Neural crest cell (in vitro differentiated cells): ENCODE measurements at places on chromosomes 6 and 20.

DNA sequence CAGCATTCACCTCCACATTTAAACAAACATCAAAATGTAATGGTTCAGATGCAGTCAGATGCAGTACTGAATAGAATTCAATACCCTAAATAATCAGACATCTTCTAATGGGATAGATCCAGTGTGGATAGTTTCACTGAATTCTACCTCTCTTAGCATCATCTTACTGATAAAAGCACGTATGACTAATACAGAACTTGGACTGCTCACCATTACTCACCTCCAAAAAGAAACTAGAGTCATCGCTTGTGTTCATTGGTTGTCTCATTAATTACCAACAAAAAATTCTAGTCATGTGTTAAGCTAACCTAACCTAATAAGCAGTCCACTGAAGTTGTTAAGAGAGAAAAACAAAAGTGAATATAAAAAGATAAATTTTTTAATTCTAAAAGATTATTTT is 165.9 kb upstream of the IRAK1BP1 start:
- H3K4me3 ChIP-seq = no peak overlapping the region
- DNase-seq = no peak
- H3K27me3 ChIP-seq = peaks cover 3% of the 10 kb centered on the region
- H3K36me3 ChIP-seq = no peaks in the 10 kb centered on the region

GRCh38 chr20:52529826-52530225 is 338.2 kb upstream of the ZFP64 start:
- peaks cover 2% of the 10 kb centered on the region for H3K36me3 ChIP-seq
- no peak overlapping the region for H3K27ac ChIP-seq
- H3K4me1 ChIP-seq = no peaks in the 10 kb centered on the region

GRCh38 chr6:1321738-1322137 is 9.8 kb downstream of the FOXQ1 start:
- H3K4me1 ChIP-seq = no peaks in the 10 kb centered on the region
- H3K36me3 ChIP-seq = peaks cover 3% of the 10 kb centered on the region
- H3K27ac ChIP-seq = no peak overlapping the region
- peaks cover 28% of the 10 kb centered on the region for H3K27me3 ChIP-seq
- no peak for DNase-seq

DNA sequence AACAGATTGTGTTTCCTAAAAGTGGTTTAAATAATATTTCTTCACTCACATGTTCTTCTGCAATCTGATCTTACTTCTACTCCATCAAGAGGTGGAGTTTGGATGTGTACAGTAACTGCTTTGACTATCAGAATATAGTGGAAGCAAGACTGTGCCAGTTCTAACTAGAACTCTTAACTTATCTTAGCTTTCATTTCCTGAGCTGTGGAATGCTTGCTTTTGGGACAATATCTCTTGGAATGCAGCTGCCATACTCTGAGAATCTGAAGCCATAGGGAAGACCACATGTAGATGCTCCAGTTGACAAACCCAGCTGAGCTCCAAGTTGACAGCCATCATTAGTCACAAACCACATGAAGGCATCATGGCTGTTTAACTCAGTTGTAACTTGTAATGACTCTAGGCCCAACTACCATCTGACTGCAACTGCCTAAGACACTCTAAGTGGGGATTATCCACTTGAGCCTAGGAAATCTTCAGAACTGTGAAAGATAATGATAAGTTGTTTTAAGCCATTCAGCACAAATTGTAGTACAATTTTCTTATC is 40.8 kb upstream of the MAN1A1 start:
- no peaks in the 10 kb centered on the region for H3K27me3 ChIP-seq
- H3K4me3 ChIP-seq = no peak overlapping the region
- no peaks in the 10 kb centered on the region for H3K36me3 ChIP-seq
- no peaks in the 10 kb centered on the region for H3K4me1 ChIP-seq

DNA sequence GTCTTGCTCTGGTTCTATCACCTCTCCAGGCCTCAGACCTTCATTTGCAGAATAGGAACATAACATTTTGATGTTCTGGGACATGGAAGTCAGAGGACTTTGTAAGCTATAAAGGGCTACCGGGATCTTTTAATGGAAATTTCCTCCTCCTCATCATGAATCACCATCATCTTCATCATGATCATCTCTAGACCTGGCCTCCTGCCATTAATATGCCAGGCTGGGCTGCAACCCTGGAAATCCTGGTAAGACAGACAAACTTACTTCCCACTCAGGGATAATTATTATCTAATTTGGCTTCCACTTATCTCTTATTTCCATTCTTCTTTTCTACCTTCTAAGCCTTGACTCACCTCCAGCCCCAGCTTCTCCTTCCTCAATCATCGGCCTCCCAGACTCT is 41.0 kb upstream of the MRPS18A start:
- no peak for DNase-seq
- no peak overlapping the region for H3K4me3 ChIP-seq
- no peaks in the 10 kb centered on the region for H3K36me3 ChIP-seq
- H3K27me3 ChIP-seq = peaks cover 2% of the 10 kb centered on the region
- H3K27ac ChIP-seq = no peak overlapping the region

DNA sequence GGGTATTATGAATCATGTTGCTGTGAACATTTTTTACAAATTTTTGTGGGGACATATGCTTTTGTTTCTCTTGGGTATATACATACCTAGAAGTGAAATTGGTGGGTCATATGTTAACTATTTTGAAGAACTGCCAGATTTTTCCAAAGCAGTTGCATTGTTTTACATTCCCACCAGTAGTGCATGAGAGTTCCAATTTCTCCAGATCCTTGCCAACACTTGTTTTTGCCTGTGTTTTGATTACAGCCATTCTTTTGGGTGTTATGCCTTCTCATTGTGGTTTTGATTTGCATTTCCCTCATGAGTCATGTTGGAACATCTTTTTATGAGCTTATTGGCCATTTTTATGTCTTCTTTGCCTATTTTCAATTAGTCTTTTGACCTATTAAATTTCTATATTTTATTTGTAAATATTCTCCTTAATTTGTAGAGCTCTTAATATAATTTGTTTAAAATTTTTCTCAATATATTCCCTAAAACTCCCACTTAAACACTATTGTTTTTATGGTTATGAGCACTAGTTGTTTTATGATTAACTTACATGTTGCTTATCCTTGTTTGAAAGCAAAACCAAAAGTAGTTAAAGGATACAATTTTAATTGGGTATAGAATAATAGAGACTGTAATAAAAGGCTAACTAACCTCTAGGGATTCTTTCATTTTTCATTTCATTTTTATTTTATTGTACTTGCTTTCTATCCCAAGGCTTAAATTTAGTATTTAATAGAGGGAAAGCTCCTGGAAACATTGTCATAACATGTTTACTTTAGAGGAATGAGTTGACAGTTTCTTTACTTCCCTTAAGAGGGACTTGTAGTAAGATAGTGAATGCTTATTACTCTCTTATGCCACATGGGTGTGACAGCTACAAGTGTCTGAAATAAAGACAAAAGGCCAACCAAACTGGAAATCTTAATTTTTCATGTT is 5.5 kb downstream of the UBR2 start:
- peaks cover 16% of the 10 kb centered on the region for H3K4me1 ChIP-seq
- H3K27ac ChIP-seq = no peak overlapping the region
- no peaks in the 10 kb centered on the region for H3K27me3 ChIP-seq
- peaks cover 3% of the 10 kb centered on the region for H3K36me3 ChIP-seq

DNA sequence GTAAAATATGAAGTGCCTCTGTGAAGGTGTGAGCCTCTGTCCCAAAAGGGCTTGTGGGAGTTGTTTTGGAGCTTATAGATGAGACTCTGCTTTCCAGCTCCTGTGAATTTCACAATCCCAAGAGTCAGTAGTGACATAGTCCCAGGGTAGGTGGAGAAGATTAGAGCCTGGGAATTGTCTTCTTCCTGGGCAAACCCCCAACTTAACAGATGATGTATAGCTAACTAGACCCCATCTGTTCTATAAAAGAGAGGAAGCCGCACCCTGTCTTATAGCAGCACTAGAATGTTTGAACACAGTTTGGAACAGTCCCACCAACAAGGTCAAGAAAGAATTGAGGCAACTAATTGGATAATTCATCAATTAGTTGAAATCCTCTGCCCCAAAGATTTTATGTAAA is 294.7 kb downstream of the ZNF217 start:
- H3K36me3 ChIP-seq = no peaks in the 10 kb centered on the region
- no peak for DNase-seq
- no peak overlapping the region for H3K4me3 ChIP-seq
- H3K27ac ChIP-seq = no peak overlapping the region

DNA sequence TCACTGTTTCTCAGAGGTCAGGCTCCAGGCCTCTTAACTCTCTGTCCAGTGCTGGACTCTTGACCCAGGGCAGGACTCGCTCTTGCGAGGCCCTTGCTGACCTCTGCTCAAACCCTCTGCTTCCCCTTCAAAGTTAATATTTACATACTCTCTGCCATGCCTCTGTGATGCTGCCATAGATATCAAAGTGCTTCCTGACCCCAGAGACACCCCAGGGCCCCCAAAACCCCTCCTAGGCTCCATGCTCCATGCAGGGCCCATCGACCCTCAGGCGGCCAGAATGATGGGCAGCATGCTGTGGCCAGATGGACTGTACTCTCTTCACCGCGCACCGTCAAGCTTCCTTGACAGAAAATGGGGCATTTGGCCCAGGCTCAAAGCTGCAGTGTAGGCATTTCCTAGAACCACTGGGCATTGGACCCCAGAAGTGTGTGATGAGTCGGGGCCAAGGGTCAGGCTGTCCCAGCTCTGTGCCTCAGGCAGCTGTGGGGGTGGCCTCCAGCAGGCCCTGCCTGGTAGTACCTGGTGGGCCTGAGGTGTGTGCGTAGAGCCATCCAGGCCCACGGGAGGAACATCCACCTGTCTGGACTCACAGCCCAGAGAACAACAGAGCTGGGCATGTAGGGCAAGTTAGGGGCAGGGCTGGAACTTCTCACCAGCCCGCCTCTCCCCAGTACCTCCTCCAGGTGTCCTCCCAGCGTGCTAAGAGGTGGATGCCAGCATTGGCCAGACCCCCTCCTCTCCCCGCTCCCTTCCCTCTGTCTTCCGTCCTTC is 142.8 kb downstream of the VEGFA start:
- peak overlapping the region; percentile 52 for H3K27ac ChIP-seq
- no peaks in the 10 kb centered on the region for H3K27me3 ChIP-seq
- DNase-seq = no peak

DNA sequence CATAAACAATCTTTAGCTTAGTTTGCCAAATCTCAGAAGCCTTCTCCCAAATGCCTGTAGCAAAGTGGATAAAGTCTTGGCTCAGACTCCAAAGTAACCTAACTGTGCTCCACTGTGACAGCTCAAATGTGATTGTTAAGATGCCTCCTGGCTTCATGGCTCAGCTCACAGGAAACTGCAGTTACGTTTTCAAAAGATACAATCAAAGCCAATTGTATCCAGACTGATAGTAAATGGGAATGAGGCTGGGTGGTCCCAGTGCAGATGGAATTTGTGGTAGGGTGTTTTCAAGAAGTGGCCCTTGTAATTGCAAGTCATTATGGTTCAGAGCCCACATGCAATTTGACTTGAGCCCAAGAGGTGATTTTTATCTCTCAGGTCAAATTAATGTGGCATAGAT is 151.2 kb upstream of the TAB2 start:
- no peak overlapping the region for H3K4me3 ChIP-seq
- no peak overlapping the region for H3K27ac ChIP-seq
- H3K4me1 ChIP-seq = peaks cover 21% of the 10 kb centered on the region
- no peak for DNase-seq
- no peaks in the 10 kb centered on the region for H3K27me3 ChIP-seq

DNA sequence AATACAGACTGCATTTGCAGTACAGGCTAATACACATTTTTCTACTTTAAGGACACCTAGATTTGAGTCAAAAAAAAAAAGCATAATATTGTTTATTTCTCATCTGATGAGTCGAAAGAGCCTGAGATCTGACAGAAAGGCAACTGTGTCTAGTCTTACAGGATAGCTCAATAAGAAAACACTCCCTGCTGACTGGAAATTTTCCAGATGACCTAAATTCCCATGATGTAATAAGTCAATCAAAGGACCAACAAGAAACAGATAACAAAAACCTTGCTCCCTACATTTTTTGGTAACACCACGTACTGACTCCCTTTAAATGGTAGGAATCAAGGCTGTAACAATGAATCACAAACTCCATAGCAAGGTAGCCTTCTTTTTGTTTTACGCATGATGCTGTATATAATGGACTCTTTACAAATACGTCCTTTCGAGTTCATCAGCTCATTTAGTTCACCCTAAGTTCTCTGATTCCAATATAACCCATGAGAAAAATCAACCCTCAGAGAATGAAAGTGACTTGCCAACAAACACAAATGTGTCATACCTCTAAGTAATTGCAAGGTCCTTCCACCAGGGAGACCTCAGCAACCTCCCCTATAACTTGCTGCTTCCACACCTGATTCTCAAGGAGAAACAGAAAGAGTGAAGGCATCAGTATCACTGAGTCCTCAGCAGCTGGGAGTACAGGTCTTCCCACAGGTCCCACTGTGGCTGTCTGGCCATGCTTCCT is 12.1 kb downstream of the TBX18 start:
- no peaks in the 10 kb centered on the region for H3K36me3 ChIP-seq
- DNase-seq = no peak
- peaks cover 97% of the 10 kb centered on the region for H3K27me3 ChIP-seq

- no peaks in the 10 kb centered on the region for H3K36me3 ChIP-seq
- H3K4me1 ChIP-seq = no peaks in the 10 kb centered on the region
- H3K27me3 ChIP-seq = no peaks in the 10 kb centered on the region
- no peak overlapping the region for H3K4me3 ChIP-seq
Measured at GRCh38 chr6:8905757-8906156, 470.4 kb upstream of the SLC35B3 start.
